Activated T-helper 1 cell treated with Interleukin-2 at 50 U/mL for 16 hours (primary cell): ENCODE measurements at places on chromosomes 2 and 18.

DNA sequence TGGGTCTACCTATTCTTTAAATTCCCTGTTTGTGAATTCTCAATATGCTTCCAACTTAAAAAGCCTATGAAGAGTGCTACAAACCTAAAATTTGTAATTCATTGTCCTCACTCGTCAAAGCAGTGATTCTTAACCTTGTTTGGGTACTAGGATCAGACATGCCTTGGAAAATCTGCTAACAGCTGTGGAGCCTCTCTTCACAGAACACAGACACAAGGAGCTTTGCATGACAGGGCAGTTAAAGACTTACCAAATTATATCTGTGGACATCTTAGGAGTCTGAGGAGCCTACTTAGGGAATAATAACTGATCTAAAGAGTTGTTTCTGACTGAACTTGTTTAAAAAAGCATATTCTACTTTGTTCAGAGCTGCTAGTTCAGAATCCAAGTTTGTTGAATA is 38.1 kb downstream of the TMEM87B start:
- DNase-seq = no peak

- no peak for DNase-seq
Measured at GRCh38 chr2:137801228-137801627, 163.0 kb upstream of the HNMT start.

GRCh38 chr18:306608-307255 is 38.9 kb upstream of the THOC1 start:
- DNase-seq = no peak

- DNase-seq = no peak
Measured at GRCh38 chr2:203347375-203347774, 19.2 kb downstream of the ABI2 start.
